ENCODE measurements at places on chromosomes 5 and 9.
A peak's percentile ranks its signal among the peaks of the same experiment; 100 is the strongest.

DNA sequence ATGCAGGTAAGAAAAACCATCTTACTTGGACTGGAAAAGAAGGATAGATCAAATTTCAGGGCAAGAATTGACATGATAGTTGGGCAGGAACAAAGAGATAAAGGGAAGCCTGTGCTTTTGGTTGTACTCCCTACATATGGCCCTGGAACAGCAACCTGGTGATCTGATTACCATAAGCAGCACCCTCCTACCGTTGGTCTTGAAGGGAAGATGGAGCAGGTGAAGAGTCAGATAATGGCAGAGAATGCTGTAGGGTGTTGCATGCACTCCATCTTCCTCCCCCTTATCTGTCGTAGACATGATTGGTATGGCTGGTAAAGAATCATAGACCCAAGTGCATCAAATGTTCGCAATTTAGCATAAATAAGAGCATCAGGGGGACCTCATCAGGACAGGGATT lies 4.7 kb downstream of the IRGM start:
- DNase-seq, result no peak

GRCh38 chr9:116391306-116391900 lies 237.8 kb downstream of the PAPPA start:
- no peak for DNase-seq

GRCh38 chr9:1050125-1050895 lies at the start of gene DMRT2:
Gene DMRT2, plus strand, starts transcription at chr9:1050357. Its CDS starts 1,257 bp downstream, at chr9:1051614.
- DNase-seq, result peak; percentile 58

GRCh38 chr9:107819772-107820565 lies 330.4 kb upstream of the KLF4 start:
- no peak for DNase-seq

DNA sequence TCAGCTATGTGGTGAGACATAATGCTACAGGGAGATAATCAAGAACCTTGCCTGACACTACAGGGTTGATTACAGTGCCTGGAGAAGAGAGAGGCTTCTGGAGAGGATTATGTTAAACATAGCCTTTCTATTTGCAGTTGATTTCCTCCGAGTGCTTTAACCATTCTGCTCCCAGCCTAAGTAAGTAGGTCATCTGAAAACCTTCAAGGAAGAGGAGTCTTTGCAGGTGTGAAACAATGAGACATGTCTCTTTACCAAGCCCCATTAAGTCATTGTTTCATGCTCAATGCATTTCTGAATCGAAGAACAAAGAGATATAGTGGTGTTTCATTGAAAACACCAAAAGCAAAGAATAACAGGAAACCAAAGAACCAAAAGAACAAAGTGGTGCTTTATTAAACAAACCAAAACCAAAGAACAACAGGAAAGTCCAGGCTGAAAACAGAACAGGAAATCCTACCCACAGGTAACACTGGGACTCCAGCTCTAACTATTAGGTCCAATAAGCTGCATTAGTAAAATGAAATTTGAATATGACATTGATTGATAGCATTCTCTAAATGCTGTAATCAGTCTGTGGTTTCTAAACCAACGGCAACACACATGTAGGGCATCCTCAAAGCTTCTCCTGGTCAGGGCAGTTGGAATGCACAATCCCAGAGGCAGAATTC lies 113.3 kb upstream of the SPATA31D4 start:
- no peak for DNase-seq

DNA sequence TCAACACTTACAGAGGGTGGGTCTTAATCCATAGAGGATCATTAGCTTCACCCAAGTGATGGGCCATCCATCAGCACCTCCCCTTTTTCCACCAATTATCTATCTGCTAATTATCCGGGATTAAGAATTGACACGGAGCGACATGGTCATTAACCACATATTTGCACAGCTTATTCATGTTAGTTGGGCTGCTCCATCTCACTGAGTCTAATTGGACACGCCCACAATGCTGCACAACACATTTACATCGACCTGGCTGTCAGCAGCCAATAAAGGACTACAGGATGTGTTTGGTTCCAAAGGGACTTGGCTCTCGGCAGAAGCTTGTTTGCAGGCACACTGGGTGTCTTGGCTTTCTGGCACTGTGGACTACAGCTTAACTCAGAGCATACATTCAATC lies 21.6 kb downstream of the FOXE1 start:
- DNase-seq, result no peak

DNA sequence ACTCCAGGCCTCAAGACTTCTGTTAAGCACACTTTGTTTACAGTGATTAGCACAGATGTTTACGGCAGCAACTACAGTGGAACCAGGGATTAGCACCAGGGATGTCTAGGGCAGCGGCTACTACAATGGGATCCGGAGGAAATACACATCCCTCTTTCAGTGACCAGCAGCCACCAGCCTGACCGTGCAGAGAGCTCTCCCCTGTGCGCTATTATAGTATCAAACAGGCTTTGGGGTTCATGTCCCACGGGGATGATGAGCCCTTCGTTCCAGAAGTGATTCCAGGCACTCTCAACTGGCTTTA lies 21.5 kb downstream of the GFPT2 start:
- no peak for DNase-seq

- DNase-seq, result no peak
These were observed 276.5 kb downstream of the SLIT3 start for GRCh38 chr5:169024421-169024820.

DNA sequence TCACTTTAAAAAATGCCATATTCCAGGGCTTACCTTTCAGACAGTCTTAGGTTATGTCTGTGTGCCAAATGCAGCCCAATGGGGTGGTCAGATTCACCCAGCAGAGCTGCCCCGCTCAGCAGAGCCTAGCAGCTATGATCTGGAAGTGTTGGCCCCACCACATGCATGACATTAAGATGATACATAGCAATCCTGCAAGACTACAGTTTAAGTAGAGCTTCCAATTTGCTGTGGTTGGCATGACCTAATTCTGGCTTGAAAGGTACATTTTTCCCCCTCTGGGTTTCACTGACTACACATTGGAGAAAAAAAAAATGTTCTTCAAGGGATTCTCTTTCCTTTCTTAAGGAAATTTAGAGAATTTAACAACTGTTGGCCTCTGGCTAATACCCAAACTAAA lies 22.5 kb downstream of the MEF2C start:
- no peak for DNase-seq

GRCh38 chr9:126791406-126792230 lies 13.2 kb upstream of the ZBTB43 start:
- no peak for DNase-seq

GRCh38 chr5:120599576-120599975 lies 135.5 kb downstream of the PRR16 start:
- DNase-seq, result no peak

DNA sequence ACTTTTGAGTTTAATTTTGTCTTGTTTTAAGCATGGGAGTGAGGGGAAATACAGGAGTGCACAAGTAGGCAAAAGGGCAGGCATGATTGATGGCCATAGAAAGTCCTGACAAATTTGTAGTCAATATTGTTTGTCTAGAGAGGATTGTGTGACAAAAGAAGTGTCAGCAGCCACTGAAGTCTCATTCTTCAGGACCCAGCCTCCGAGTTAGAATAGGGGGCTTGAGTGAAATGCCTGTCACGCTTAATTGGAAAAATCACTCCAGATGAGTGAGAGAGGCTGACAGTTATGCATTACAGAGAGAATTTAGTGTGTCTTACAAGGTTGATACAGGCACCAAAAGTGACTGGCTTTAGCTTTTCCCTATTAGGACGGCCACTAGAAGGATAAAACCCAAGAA lies 81.9 kb upstream of the RPS23 start:
- DNase-seq, result no peak

DNA sequence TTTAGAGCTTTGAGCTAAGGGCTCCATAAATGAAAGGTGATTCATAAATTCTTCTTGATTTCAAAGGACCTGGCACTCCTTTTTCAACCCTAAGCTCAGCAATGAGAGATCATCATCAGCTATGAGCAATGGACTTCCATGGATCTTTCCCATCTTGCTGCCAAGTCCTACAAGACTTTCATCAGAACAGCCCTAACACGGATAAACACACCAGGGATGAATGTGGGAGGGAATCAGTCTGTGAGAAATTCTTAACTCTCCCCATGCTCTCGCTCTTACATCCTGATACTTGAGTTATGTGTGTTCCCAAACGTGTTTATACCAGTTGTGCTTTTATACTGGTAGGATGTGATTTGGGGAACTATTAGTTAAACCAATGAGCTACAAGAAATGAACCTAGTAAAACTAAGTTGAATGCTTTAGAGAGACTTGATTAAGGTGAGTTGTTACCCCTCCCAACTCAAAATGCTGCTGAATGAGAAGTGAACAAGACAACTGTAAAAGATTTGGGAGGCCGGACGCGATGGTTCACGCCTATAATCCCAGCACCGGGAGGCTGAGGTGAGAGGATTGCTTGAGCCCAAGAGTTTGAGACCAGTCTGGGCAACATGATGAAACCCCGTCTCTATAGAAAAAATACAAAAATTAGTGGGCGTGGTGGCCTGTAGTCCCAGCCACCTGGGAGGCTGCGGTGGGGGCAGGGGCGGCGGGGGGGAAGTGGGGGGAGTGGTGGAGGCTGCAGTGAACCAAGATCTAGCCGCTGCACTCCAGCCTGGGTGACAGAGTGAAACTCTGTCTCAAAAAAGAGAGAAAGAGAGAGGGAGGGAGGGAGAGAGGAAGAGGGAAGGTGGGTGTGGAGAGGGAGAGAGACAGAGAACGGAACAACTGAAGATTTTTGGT lies 5.2 kb upstream of the RPL26L1 start:
- DNase-seq, result no peak

- DNase-seq, result no peak
These were observed 80.7 kb downstream of the MVB12B start for GRCh38 chr9:126407114-126407870.

- peak; percentile 35 for DNase-seq
These were observed 38.6 kb downstream of the EXOSC2 start for GRCh38 chr9:130732136-130732535.

- DNase-seq, result no peak
These were observed 335.0 kb upstream of the KLF4 start for GRCh38 chr9:107824556-107824955.

GRCh38 chr9:34594177-34594576 lies 4.7 kb upstream of the CNTFR start:
- DNase-seq, result no peak

DNA sequence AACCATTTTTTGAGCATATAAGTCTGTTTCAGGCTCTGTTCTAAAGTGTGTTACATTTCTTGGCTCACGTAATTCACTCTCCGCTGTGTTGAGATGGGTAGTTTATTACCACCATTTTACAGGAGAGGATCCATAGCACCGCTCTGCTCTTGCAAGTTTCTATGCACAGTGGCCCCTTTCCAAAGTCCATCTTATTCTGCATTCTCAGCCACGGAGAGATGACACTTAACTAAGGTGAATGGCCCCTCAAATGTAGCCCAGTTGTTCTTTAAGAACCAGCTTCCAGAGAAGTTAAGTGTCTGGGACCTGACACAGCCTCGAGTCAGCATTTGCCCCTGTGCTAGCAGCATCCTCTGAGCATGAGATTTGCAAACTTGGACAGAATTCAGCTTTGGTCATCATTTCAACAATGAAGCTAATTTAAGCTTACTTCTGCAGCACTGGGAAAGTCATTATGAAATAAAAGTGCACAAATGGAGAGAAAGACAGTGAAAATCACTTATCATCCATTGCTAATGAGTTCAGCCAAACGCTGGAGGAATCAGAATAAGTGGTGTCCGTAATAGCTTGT lies 61.9 kb downstream of the FAM78A start:
- DNase-seq, result no peak

DNA sequence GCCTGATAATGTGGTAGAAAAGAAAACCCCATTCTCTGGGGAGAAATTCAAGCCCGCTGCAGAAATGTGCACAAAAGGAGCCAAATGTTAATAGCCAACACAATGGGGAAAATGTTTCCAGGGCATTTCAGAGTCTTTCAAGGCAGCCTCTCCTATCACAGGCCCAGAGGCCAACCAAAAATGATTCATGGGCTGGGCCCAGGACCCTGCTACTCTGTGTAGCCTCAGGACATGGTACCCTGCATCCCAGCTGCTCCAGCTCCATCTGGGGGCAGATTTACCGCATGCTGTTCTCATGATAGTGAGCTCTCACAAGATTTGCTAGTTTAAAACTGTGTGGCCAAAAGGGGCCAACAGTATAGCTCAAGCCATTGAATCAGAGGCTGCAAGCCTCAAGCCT lies 41.1 kb downstream of the RAPGEF6 start:
- DNase-seq, result no peak

GRCh38 chr5:61234019-61234418 lies 71.8 kb upstream of the SMIM15 start:
- DNase-seq, result no peak

DNA sequence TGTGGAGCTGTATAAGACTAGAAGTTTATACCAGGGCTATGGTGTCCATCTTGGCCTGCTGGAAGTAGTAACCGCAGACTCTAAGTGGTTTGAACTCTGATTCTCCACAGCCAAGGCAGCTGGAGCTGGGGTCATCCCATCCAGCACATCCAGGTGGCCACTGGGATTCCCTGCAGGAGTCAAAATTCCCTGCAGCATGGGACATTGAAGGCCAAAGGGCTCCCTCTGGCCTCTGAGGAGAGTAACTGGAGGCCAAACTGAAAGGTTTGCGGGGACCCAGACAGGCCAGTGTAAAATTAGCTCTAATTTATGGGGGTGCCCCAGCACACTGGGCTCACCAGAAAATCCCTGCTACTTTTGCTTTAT lies 12.2 kb upstream of the PRXL2C start:
- no peak for DNase-seq

DNA sequence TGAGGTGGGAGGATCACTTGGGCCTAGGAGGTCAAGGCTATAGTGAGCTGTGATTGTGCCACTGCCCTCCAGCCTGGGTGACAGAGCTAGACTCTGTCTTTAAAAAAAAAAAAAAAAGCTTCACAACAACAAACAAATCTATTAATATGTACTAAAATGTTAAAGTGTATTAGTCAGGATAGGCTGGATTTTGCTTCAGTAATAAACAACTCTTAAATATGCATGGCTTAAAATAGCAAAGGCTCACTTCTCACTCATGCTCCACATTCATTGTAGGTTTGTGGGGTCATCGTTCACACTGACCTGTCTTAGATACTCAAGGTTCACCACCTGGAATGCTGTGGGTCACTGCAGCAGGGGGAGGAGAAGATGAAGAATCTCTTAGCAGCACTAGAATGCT lies 33.8 kb upstream of the COL15A1 start:
- no peak for DNase-seq

- DNase-seq, result no peak
These were observed 433.3 kb downstream of the SH3GL2 start for GRCh38 chr9:18012170-18012569.

DNA sequence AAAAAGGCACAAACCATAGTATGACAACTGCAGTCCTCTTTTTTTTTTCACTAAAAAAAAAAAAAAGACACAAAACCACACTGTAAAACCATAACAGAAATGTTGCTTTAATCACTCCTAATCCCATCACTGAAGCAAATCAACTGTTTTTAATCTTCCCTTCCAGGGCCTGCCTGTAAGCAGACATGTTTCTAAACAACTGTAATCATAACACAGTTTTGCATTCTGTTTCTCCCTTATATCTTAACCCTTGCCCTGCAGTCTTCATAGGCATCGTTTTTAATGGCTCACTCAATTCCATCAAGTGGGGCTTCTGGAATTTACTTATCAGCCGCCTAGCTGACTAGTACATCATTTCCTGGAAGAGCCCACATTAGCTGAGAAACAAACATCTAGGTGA lies 111.0 kb upstream of the SLC25A48 start:
- no peak for DNase-seq

GRCh38 chr5:141780240-141780951 lies 97.8 kb downstream of the PCDH1 start:
- no peak for DNase-seq

All from COLO829 (cell line).